Cardiac fibroblast (primary cell): ENCODE measurements at places on chromosomes 1 and 21.
A peak's percentile ranks its signal among the peaks of the same experiment; 100 is the strongest.

DNA sequence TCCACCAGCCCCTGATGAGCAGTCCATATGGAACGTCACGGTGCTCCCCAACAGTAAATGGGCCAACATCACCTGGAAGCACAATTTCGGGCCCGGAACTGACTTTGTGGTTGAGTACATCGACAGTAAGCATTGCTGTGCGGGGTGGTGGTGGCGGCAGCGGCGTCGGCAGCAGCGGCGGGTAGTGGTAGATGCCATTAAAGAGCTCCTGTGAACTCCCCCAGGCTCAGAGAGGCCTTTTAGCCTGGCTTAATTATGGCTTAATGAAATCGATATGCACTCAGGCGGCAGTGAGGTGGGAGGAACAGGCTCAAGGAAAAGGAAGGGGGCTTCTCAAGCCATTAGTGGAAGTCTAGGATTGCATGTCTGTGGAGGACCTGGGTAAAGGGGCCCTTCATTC, 41.9 kb upstream of the CNTN2 start:
- no peak for DNase-seq

- peak; percentile 87 for DNase-seq
These were observed 13.4 kb downstream of the ITSN1 start for GRCh38 chr21:33655588-33656221.

- no peak for DNase-seq
These were observed 11.2 kb upstream of the RRP15 start for GRCh38 chr1:218273762-218274479.

DNA sequence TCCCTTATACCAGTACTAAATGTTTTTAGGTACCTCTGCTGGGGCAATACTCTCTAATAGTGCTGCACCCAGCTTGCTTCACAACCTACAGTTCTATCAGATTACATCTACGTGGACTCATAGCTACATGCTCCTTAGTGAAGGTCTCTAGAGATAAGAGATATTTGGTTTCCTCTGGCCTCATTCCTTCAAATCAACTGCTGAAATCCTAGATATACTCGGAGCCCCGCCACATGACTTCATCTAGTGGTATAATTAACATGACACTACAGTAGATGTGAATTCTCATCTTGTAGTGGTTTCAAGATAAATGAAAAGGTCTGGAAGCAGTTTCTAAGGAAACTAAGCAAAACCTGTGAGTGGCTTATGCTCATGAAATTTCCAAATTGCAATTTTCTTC, 115.4 kb downstream of the SMYD2 start:
- DNase-seq, result no peak

DNA sequence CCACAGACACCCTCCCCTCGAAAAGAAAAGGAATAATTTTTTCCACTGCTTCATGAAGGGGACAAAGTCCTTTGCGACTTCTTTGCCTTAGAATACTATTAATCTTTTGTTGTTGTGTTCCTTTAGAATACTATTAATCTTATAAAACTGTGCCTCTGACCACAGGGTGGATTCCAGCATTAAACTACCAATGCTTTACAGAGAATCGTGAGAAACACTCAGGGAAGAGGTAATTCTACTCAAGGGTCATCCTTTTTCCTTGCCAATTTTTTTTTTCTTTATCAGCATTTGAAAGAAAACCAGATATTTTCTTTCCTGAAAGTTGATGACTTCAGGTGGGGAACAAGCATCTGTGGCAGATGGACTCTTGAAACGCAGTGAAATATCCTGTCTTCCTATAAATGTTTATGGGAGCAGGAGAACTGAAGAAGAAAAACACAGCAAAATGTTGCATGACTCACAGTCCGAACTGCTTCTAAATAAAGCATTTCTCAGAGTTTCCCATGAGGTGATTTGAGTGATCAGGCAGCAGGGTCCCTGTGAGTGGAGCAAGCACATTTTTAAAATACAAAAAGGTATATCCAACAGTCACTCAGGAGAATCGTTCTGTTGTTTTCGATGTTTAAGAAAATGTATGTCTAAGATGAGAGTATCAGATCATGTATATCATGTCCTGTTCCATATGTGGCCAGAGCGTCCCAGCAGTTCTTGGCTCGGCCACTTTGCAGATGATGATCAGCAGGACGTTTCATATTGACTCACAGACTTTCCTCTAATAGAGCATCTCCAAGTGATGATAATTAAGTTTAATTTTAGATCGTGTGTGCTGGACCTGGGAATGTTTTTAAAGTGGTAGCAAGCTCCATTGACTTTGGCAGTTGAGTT, 154.2 kb upstream of the RUNX1 start:
- peak; percentile 75 for DNase-seq

GRCh38 chr21:30227633-30228404, 11.9 kb upstream of the CLDN8 start:
- DNase-seq, result peak; percentile 96

- DNase-seq, result no peak
These were observed 59.4 kb upstream of the B3GALT5 start for GRCh38 chr21:39553331-39553730.

- no peak for DNase-seq
These were observed 18.6 kb upstream of the RASAL2 start for GRCh38 chr1:178075333-178075732.

DNA sequence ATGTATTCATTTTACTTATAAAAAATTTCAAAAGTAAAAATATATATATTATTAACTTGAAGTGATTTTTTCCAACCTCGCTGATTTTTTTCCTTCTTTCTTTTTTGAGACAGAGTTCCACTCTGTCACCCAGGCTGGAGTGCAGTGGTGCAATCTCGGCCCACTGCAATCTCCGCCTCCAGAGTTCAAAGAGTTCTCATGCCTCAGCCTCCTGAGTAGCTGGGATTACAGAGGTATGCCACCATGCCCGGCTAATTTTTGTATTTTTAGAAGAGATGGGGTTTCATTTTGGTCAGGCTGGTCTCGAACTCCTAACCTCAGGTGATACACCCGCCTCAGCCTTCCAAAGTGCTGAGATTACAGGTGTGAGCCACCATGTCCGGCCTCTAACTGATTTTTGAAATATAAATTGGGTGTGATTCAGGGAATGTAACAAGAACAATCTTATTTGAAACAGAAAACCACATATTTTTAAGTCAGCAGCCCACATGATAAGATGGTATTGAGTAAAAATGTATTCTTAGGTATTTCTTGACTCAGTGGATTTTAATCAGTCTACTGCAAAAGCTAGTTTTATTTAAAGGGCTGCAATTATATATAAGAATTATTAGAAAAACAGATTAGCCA, 30.0 kb downstream of the ZBTB8B start:
- DNase-seq, result no peak

DNA sequence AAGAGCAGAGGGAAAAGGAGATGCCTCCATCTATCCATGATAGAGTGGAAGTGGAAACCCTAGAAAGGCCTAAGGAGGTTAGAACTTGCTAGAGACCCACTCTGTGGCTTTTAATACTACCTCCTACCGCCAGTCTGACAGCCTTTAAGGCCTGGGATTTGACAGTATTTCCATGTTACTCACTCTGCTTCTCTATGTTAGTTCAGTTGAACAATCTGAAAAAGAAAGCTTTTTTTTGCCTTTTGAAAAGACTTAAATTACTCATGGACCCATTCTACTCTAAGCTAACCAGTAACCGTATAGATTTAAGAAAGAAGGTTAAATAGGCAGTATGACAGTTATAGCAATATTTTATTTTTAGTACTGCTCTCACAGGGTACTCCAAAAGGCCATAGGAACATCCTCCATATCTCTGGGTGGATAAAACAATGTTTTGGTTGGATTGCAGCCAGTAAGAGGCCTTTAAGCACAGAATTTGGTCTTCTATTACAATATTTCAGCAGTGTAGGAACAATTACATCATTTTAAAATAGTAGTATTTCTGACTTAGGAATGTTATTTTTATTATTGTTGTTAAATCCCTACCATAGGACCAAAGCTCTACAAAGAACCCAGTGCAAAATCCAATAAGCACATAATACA, 15.9 kb upstream of the GPR25 start:
- DNase-seq, result peak; percentile 78

DNA sequence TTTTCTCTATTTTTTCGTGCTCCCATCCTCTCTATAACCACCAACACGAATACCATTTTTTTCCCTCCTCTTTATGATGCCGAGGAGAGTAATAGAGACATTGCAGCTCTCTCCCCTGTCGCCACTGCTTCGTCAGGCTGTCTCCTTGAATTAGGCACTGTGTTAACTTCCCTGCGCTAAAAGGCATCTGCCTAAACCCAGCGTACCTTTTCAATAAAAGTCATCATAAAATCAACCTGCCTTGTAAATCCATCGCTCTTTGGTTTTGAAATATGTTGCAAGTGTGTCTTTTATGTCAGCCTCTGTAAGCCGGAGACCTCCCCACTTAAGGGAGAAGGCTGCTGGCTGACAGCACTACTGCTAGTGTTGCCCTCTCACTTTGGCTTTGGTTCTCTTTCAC, 8.7 kb downstream of the RNF220 start:
- DNase-seq, result no peak

GRCh38 chr1:47995306-47996050, 1.7 kb downstream of the TRABD2B start:
- no peak for DNase-seq

GRCh38 chr1:11500881-11501280, 21.9 kb downstream of the DISP3 start:
- DNase-seq, result no peak

DNA sequence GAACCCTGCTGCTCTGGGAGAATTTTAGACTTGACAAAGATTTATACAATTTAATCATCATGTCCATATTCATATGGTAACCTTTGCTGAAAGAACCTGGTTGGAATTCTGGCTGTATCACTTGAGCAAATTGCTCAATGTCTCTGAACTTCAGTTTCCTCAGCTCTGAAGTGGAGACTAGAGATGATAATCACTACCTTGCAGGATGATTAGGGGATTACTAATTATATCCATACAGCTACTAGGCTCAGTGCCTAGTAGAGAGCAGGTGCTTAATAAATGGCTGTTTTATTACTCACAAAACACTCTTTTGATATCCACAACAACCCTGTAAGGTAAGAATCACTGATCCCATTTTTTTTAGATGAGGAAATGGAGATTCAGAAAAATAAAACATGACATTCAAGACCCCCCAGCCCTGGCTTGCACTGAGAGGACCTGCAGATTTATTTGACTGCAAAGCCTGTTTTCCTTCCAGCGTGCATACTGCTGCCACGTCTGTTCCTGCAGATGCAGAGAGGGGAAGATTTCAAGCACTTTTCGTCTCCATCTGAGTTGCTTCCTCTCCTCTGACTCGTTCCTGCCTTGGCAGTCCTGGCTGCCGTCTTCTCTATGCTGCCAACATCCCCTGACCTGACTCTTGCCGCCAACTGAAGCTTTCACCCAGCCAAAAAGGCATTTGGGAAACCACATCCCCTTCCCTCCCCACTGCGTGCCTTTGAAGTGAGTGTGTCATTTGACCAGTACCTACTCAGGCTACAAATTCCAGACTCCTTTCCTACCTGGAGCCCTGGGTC, 203.0 kb downstream of the PLPP3 start:
- DNase-seq, result peak; percentile 56

DNA sequence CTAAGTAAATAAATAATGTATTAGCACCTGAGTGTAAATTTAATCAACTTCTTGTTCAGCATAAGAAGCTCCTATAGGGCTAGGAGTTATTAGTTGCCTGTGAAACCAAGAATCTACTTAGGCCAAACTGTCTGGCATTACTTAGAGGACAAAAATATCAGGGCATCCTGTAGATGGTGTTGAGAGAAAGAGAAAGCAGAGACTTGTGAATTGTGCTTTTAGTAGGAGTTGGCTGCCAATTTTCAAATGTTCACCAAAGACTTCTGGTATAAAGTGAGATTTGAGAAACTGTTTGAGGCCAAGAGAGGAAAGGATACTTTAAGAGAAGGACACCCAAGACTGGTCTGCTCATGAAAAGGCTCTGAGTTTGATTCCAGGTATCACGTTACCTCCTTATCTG, 315.5 kb upstream of the DEPDC1 start:
- no peak for DNase-seq

- DNase-seq, result no peak
These were observed 77.8 kb upstream of the TINAGL1 start for GRCh38 chr1:31498376-31499040.

DNA sequence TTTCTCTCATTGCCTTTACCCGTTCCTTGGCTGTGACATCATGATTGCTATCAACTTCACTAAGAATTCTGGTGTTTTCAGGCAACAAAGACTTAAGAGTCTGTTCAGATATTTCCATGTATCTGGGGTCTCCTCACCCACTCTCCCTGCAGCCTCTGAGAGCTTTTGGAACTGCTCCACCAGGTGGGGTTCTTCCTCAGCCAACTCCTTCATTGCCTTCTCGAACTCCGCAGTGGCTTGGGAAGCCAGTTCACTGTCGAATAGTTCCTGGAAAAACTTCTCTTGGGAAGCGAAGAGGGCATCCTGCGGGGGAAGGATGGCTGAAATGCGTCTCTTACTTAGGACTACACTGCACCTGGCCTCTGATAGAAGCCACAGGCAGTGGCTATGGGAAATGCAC, 2.1 kb downstream of the PEX19 start:
- no peak for DNase-seq

DNA sequence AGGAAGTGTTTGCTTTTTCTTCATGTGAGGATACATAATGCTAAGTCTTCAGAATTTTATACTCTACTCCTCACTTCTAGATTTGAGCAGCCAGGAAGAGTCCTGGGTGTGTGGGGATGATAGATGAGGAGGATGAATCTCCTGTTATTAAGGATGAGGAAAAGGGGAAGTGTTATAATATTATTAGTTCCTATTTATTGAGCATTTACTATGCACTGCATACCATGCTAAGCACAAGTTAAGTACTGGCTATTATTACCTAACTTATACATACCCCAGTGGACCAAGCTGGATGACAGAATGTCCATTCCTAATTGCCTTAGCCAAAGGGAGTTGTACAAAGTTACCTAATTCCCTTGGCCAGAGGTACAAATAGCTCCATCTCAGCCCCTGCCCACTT, 19.8 kb downstream of the CACHD1 start:
- DNase-seq, result no peak

DNA sequence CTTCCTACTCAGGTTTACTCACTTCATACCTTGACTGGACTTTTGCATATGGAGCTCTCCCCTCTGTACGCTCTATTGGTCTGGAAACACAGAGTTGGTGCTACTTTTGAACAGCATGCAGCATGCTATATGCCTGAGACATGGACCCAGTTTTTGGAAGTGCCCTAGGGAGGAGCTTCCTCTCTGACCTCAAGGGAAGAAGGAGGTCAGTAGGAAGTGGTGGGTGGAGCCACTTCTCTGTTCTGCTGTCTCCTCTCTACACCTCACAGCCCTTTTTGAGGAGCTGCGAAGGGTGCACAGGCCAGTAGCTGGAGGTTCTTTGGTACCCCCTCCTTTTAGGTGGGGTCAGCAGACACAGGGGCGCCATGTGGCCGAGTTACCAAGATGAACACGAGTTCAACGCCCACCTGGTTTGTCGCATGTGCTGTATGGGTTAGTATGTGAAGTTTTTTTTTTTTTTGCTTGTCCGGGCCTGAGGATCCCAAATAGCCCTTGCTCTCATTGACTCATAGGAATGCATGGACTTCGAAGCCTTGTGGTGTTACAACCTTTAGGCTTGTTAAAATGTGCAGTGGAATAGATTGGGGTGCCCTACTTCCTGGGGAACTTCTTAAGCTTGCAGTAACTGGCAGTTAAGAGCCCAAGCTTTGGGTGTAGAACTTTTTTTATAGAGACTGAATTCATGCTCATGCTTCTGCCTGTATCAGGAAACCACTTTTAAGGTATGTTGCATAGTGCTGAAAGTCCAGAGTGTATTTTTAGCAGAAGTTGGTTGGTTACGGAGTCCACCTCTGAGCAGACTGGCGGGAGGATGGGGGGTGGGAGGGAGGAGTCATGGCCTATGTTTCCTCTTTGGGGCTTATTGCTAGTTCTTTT, 10.7 kb downstream of the MACF1 start:
- DNase-seq, result no peak

GRCh38 chr1:183702087-183702812, 49.1 kb upstream of the APOBEC4 start:
- no peak for DNase-seq
